GM12891 (cell line): ENCODE measurements at places on chromosomes 11 and 22.

DNA sequence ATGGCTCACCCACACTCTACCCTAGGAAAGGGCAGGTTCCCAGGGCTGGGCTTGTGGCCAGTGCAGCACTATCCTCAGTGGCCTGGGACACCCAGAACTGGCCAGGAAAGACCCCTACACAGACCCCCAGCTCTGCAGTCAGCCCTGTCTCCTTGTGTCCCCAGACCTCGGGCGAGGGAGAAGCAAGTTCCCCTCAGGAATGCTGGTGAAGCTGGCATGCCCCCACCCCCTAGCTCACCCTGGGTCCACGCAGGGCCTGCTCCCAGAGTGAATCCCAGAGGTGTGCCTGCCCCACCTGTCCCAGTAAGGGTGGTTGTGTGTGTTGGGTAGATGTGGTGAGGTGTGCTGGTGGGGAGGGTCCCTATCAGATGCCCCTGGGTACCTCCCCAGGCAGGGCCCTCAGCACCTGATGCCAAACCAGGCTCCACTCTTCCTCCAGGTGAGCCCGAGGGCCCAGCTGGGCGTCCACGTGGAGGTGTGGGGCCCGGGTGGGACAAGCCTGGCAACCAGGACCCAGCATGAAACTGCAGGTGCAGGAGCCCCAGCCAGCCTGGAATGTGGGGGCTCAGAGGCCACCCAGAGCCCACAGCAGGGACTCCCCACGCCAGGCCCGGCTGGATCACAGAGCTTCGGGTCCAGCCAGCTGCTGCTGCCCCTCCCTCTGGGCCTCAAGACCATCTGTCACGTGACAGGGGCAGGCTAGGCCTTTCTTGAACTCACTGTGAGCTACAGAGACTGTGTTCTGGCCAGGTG lies 48.4 kb upstream of the KCNQ1OT1 start:
- no peak for DNase-seq

GRCh38 chr11:44952082-44952481 lies 1.4 kb upstream of the TP53I11 start:
- DNase-seq, result no peak

- no peak for DNase-seq
Measured at GRCh38 chr11:88363004-88363403, 25.5 kb upstream of the CTSC start.

GRCh38 chr11:46684367-46684766 lies 16.1 kb downstream of the ARHGAP1 start:
- no peak for DNase-seq

DNA sequence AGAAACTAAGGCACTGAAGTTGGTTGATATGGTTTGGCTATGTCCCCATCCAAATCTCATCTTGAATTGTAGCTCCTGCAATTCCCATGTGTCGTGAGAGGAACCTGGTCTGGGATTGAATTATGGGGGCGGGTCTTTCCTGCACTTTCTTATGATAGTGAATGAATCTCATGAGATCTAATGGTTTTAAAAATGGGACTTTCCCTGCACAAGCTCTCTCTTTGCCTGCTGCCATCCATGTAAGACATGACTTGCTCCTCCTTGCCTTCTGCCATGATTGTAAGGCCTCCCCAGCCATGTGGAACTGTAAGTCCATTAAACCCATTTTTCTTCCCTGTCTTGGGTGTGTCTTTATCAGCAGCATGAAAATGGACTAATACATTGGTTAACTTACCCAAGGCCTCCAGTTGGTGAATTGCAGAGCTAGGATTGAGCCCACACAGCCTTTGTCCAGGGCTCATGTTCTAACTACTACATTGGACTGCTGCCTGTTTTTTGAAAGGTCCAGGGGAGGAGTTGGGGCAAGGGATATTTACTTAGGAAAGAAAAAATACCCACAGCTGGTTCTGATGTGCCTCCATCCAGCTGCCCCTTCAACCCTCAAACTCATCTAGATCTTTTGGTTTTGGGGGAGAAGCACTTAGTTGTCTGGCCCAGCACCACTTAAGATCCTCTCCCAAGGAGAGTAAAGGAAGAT lies 107.8 kb upstream of the NAV2 start:
- DNase-seq, result no peak

DNA sequence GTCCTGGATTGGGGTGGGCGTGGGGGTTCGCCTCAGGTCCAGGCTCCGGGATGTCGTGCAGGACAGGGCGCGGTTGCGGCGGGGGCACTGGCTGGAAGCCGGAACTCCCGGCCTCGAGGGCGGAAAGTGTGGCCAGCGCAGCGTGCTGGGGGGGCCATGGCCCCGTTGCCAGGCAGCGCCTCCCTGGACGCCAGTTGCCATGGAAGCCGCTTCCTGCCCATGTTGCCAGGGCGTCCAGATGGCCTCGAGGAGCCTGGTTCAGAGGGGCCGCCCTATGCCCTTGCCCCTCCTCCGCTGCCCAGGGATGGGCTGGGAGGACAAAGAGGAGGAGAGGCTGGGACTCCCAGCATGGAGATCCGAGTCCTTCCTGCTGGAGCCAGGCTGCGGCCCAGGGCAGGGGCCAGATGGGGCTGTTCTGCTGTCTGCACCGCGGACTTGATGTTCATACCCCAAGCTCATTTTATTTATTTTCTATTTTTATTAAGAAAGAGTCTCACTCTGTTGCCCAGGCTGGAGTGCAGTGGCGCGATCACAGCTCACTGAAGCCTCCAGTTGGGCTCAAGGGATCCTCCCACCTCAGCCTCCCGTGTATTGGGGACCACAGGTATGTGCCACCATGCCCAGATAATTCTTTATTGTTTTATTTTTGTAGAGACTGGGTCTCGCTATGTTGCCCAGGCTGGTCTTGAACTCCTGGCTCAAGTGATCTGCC lies 4.6 kb upstream of the CCDC188 start:
- no peak for DNase-seq

DNA sequence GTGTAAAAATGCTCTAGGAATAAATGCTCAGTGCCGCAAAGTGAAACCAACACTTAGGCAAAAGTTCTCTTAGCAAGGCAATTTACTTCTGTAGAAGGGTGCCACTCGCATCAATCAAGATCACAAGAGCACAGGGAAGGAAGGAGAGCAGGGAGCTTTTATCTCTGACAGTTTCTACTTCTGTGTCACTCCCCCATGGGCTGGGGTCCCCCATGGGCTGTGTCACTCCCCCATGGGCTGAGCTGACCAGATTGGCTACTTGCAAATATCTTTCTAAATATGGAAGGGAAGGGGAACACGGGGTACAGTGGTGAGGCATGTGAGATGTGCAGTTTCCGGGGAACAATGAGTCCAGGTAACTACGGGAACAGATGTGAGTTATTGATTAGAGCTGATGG lies 397 bp downstream of the OR52N2 start:
- no peak for DNase-seq

DNA sequence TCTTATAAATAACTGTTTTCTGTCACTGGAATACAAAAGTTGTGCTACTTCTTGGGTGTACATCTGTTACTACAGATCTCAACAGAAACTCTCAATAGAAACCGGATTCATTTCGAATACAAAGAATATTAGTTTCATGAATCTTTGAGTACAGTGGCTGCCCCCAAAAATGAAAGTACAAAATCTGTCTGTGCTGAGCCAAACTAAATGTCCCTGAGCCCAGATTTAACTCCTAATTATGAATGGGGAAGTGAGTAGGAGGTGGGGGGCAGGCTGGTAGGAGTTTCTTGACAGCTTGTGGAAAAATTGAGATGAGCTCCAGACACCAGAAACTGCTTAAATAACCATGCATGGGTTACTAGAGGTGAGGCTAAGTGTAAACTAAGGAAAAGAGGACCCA lies 41.6 kb downstream of the PITPNB start:
- DNase-seq, result no peak

DNA sequence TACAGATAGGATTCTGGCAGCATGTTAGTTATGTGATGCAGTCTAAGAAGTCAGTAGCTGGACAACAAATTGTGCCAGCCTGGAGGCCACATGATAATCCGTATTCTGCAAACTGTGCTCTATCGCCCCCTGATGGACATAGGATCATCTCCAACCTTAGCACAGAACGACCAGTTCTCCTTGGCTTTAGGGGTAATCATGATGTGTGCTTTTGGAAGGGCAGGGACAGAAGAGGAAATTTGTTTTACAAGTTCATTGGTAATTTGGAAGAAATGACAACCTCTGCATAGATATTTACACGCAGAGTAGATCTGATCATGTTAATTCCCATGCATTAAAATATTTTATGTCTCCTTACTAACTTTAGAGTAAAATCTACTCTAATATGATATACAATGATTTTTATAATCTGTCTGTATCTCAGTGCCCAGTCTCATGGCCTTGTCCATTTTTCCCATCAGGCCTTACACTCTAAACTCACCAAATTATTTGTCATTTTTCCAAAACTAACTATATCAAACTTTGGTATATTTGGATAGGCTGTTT lies 12.1 kb downstream of the OR10D3 start:
- DNase-seq, result no peak
